ENCODE measurements at places on chromosomes 12 and 14.

DNA sequence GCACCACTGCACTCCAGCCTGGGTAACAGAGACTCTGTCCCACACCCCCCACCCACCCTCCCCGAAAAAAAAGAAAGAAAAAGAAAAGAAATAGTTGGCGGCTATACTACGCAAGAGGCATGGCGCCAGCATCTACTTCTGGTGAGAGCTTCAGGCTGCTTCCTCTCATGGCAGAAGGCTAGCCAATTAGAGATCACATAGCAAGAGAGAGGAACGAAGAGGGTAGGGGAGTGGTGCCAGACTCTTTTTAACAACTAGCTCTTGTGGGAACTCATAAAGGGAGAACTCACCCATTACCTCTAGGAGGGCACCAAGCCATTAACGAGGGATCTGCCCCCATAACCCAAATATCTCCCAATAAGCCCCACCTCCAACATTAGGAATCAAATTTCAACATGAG is 6.2 kb downstream of the DENND5B start:
- no peak for DNase-seq

DNA sequence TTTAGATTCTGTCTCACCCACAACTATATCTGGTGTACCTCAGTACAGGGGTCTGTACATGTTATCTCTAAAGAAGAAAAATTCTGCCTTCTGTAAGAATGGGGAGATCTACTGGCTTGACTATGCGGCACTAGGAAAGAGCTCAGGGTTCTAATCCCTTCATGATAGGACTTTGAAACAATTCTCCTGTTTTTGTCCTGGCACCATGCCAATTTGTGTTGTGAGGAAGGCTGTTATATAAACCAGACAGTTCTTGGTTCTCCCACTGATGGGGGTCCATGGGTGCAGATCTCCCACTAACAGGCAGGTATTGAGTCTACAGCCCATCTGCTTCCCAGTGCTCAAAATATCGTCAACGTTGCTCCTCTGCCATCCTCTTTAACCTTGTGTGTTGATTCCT is 883.7 kb downstream of the GALC start:
- DNase-seq = no peak

- DNase-seq = no peak
Measured at GRCh38 chr12:5272018-5272785, 159.7 kb upstream of the NTF3 start.

- DNase-seq = no peak
Measured at GRCh38 chr12:53476769-53477209, 22.5 kb downstream of the MAP3K12 start.

GRCh38 chr14:70742316-70742715 is 67.0 kb downstream of the MAP3K9 start:
- DNase-seq = no peak

DNA sequence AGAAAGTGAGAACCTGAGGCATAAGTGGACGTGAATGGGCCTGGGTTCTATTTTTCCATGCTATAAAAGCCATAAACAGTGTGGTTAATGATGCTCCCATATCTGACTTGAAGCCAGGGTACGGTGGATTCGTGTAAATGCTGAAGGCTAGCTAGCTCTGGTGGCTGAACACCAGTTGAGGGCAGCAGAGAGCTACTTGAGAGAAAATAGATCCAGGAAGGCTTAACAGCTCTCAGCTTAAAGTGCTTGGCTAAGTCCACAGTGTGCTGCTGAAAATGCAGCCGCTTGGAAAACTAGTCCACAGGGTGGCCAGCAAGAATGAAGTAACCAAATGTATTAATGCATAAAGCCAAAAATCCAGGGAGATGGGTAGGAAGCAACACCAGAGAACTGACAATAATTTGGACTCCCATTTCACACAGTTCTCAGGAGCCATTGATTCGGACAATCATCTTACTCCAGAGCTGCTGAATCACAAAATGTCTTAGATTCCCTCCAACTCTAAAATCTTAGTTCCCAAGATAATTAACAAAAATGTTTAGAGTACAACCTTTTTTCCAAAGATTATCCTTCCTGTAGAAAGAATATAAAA is 15.0 kb upstream of the FOXG1 start:
- no peak for DNase-seq

- DNase-seq = no peak
Measured at GRCh38 chr12:104515899-104516298, 59.2 kb downstream of the CHST11 start.

- DNase-seq = no peak
Measured at GRCh38 chr12:71187379-71187778, 29.6 kb upstream of the TSPAN8 start.

DNA sequence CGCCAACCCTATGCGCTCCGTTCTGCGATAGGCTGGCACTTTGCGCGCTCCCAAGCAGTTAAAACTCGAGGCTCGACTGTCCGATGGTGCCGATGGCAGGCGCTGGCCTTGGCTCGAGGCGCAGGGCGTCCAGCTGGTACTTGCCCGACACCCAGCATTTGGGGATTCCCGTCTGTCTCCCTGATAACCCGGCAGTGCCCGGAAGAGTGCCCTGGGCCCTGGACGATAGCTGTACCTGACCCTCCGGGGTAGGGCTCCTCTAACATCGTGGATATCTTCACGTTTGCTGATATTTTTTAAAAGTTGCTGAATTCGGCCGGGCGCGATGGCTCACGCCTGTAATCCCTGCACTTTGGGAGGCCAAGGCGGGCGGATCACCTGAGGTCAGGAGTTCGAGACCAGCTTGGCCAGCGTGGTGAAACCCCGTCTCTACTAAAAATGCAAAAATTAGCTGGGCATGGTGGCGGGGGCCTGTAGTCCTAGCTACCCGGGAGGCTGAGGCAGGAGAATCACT is 908 bp upstream of the WIF1 start:
- no peak for DNase-seq

DNA sequence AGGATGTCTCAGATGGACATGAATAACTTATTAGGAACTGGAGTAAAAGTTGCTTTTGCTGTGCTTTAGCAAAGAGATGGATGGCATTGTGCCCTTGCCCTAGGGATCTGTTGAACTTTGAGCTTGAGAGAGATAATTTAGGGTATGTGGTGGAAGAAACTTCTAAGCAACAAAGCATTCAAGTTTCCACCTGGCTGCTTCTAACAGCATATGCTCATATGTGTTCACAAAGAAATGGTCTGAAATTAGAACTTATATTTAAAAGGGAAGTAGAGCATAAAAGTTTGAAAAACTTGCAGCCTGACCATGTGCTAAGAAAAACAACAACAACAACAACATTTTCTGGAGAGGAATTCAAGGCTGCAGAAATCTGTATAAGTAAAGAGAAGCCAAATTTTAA is 7.9 kb upstream of the CPSF6 start:
- no peak for DNase-seq

- no peak for DNase-seq
Measured at GRCh38 chr12:9115731-9116559, at the start of gene A2M. Gene A2M (minus strand): TSS chr12:9115919. CDS start chr12:9115849, 70 bp downstream.

- DNase-seq = no peak
Measured at GRCh38 chr12:129184127-129184928, 331.1 kb downstream of the GLT1D1 start.

DNA sequence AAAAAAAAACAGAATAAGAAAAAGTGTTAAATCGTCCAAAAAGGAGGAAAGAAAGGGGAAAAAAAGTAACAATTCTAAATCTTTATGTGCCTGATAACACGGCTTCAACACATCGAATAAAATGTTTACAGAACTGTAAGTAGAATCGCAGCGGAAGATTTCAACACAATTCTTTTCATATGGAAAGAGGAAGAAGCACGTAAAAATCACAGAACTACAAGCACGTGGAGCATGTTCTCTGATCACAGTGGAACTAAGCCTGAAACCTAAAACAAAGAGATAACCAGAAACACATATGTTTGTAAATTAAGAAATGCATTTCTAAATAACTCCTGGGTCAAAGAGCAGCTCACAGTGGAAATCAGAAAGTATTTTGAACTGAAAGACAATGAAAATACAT is 8.7 kb downstream of the CLEC7A start:
- no peak for DNase-seq

DNA sequence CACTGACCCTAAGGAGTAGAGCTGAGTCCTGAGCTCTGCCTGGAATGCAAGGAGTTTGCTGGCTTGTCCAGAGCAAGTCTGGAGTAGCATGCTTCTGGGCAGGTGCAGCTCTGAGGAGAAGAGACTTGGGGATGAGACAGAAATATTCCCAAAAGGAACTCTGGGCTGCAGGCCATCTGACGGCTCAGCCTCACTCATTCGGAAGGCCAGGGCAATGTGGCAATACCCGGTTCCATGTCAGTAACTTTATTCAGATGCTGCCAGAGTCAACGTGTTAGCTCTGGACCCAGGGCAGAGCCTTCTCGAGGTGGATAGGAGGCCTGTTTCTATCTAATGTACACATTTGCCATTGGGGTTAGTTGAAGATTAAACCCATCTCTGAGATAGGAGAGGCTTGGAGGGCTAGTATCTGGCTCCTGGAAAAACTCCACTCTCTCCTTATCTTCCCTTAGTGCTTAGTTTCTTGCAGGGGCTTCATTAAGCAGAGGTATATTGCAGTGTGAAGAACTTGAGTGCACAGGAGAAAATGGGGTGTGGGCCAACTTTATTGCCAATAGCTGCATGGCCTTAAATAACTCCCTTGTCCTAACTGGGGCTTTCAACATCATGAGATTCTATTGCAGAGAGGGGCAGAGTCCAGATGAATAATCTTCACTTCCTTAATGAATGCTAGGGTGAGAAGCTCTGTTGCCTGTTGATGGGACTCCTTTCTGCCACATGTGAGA is 65.6 kb downstream of the NTF3 start:
- no peak for DNase-seq

DNA sequence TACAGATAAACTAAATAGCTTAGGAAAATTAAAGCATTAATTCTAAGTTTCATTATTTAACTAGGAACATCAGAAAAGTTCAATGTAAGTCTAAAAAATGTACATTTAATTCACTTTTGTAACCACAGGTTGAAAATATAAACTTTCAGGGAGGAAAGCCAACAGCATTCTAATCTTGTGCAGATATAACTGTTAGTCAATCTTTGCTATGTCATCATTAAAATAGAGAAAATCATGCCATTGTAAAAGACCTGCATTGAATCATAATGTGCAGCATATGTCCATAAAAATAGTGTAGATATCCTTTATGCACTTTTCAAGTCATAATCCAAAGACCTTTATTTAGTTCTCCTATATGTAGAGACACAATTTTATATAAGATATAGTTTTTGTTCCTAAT is 207.3 kb downstream of the ALG10B start:
- DNase-seq = no peak

DNA sequence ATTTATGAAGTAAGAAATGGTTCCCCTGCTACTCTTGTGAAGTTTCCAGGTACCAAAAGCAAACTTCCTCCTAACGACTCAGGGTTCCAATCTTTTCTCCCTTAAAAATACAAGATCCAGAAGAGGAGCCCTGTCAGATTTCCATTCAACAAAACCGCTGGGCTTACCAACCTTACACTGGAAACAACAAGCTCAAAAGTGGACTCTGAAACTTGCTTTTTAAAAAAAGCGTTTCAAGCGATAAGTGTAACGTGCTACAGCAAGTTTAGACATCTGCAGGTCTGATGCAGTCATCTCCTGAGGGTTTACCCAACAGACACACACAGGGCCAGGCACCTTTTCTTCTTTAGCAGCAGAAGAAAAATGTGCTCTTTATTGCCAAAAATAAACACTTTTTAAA is 6.9 kb upstream of the CREBL2 start:
- DNase-seq = no peak

DNA sequence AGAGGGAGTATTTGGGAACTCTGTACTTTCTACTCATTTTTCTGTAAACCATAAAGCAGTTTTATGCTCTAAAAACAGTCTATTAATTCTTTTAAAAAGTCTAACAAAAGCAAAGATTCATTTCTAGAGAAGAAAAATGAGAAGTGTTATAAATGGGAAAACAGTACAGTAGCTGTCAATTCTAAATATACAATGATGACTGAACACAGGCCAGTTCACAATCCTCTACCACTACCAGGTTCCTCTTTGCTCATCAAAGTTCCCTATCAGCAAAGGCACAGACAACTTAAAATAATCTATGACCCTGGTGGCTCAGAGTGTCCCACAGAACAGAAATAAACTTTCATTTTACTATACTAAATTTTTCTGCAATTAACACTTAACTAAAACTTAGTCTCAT is 12.5 kb downstream of the NAA25 start:
- no peak for DNase-seq

DNA sequence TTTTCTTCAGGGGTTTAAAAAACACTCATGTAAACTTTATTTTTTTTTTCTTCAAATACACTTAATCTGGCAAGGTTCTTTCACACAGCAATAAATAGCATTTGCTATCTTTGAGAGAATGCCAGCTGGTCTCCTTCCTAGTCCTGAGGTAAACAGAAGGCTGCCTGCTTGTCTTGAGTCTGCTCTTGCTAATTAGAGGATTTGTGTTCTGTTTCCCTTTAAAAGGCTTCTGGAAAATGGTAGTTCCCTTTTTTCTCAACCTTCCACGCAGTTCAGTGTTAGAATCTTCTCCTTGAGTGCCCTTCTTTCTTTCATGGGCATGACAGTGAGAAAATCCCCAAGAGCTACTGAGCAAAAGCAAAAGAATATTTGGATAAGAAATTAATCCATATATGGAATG is 92.3 kb upstream of the DCN start:
- no peak for DNase-seq

DNA sequence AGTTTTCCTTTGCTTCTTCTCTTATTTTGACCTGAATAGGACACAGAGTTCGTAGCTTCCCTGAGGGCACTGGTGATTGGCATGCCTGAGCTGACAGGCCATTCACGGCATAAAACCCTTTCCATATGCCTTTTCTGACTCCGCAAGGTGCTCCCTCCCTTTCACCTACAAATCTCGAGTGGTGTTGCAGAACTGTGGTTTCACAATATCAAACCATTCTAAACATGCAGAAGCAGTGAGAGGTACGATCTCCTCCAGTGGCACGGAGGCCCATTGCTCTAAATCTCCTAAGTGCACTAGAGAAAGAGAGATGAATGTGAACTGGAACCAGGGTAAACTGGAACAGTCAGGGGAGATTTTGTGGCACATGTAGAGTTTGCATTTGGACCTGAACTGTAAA is 23.9 kb downstream of the CLSTN3 start:
- DNase-seq = no peak

DNA sequence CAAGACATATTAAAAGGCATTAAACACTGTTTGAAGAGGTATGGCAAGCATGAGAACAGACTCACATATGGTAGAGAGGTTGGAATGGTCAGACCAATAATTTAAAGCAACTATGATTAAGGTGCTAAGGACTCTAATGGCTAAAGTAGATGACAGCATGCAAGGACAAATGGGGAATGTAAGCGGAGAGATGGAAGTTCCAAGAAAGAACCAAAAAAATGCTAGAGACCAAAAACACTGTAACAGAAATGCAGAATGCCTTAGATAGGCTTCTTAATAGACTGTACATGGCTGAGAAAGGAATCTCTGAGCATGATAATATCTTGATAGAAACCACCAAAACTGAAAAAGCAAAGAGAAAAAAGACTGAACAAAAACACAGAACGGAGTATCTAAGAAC is 77.4 kb downstream of the RIN3 start:
- no peak for DNase-seq

- DNase-seq = no peak
Measured at GRCh38 chr14:56144176-56144575, 26.0 kb downstream of the PELI2 start.

- no peak for DNase-seq
Measured at GRCh38 chr14:59755409-59756135, 115.0 kb downstream of the RTN1 start.

Measured in stimulated activated effector memory CD8-positive, alpha-beta T cell treated with anti-CD3 and anti-CD28 coated beads, Interleukin-12 subunit alpha, Interleukin-12 subunit beta, amount 100 ng/mL, for 72 hours (primary cell).